Activated naive CD4-positive, alpha-beta T cell treated with Interleukin-2 at 50 U/mL for 16 hours (primary cell): ENCODE measurements at places on chromosomes 3 and 15.

GRCh38 chr15:63495780-63496488 lies 8.5 kb upstream of the USP3 start:
- no peak for DNase-seq

GRCh38 chr3:34408088-34408487 lies 609.7 kb downstream of the PDCD6IP start:
- DNase-seq: no peak

- DNase-seq: no peak
Measured at GRCh38 chr3:112117841-112118571, 15.0 kb downstream of the GCSAM start.

- no peak for DNase-seq
Measured at GRCh38 chr3:154900816-154901215, 179.3 kb upstream of the MME start.
